Spinal cord (tissue), 10 donors: ENCODE measurements at places on chromosomes 2 and 18. TPM values are rescaled to one million over a fixed set of nuclear protein-coding genes. Genes with fewer than 3 reads are reported as not detected.

Gene YWHAQ
- 535 TPM for total RNA-seq

Gene KYNU
- total RNA-seq: 1.4 TPM

Gene RGPD4
- total RNA-seq: not detected

Gene MALL
- total RNA-seq: 5.9 TPM

Gene KLHL29
- total RNA-seq: 12.0 TPM
